Activated CD8-positive, alpha-beta memory T cell treated with anti-CD3 and anti-CD28 coated beads for 1 hour (primary cell): ENCODE measurements at places on chromosomes 2 and 18.

DNA sequence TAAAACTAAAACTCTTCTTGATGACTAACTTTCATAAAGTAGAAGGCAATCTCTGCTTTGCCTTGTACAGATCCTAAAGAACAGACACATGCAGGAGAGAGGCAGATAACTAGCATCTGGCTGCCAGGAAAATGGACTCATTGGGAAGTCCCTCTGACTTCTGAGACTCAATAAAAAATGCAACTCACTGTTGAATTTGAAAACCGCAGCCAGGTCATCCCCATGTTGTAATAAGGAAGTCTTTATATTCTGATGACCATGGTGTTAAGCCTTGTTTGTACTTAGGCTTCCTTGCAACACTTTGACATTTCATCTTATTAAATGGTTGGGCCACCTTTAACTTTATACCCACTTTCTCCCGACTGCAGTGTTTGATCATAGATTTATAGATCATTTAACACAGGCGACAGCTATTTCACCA, 375.1 kb upstream of the KCNH7 start:
- DNase-seq = no peak

DNA sequence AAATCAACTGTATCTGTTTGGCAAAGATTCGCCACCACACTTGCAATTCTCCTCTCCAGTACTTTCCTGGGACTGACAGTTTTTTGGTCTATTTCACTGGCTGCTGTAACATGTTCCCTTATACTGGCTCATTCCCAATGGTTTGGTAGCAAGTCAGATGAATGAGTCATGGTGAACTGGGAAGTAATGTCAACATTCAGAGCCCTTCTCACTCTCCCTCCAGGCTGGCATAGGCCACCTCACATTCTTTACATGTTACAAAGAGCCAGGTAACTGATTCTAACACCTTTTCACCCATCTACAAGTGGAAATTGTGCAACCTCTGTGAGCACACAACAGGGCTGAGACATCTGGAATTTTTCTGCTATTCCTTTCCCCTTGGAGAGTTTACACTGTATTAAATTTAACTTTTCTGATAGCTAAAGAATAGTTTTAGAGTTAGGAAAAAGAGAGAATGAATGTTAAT, 111.3 kb upstream of the TLK1 start:
- no peak for DNase-seq

- DNase-seq = no peak
Observed at GRCh38 chr18:78582181-78582709, 397.4 kb upstream of the SALL3 start.

- no peak for DNase-seq
Observed at GRCh38 chr18:56973487-56973886, 173.4 kb upstream of the BOD1L2 start.

DNA sequence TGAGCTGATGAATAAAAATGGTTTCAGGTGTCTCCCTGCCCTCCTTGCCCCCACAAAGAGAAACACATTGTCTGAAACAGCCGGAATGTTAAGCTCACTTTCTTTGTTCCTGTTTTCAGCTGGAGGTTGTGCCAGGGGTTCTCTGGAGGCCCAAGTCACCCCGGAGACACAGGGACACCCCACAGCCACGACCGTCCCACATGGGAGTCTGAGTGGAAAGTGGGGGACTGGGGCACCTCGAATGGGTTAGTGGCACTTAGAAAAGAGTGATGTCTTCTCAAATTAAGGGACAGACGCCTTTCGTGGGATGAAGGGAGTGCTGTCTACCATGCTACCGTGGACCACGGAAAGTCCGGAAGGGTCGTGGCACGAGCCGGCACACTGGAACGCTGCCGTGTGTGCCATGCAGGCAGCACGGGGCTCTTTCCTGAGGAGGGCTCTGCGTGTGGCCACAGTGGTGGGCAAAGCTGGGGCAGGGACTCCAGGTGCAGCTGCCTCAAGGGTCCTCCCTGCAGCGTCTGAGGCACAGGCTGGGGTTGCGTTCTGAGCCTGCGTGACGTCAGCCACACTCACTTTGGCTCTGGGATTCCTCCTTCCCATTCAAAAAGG, 39.4 kb upstream of the CTDP1 start:
- DNase-seq = no peak

DNA sequence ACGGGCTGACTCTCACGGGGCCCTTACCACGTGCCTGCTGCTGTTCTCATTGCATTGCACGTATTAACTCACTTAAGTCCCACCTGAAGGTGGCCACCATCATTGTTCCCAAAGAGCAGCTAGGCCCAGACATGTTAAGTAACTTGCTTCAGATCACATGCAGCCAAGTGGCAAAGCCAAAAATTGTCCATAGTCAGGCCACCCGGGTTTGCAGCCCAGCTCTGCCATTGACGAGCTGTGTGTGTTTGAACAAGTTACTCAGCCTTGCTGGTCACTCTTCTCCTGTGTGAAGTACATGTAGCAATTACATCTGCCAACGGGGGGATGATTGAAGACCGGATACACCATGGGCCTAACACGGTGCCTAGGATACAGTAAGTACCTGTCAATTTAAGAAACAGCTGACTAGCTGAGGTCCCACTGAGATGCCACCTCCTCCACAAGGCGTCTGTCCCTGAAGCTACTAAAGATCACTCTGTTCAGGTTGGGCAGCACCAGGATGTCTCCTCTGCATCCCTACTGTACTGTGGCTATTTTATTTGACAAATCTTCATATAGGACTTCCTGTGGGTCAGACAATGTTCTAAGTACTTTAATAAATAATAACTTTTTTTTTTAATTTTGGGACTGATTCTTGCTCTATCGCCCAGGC, 154.2 kb upstream of the MYCN start:
- no peak for DNase-seq

- DNase-seq = no peak
Observed at GRCh38 chr2:231568098-231568784, 24.4 kb upstream of the TEX44 start.

GRCh38 chr18:64982414-64983055, 768.3 kb upstream of the CDH7 start:
- DNase-seq = no peak

DNA sequence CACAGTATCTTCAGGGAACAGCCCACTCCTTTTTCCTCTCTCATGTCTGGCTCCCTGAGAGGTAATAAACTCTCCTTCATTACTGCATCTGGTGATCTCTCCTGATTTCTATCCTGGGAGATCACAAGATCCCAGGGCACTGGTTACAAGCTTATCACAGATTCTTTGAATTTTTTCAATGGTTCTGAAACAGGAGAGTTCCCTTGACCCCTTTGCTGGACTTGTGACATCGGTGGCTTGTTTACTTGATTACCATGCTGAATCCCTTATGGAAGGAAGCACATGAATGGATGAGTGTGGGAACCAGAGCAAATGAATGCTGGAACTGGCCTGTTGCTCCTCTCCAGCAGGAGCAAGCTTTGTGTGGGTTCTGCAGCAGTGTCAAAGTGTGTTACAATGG, 67.2 kb upstream of the HNMT start:
- no peak for DNase-seq
